ENCODE measurements at places on chromosomes 3 and 15.

DNA sequence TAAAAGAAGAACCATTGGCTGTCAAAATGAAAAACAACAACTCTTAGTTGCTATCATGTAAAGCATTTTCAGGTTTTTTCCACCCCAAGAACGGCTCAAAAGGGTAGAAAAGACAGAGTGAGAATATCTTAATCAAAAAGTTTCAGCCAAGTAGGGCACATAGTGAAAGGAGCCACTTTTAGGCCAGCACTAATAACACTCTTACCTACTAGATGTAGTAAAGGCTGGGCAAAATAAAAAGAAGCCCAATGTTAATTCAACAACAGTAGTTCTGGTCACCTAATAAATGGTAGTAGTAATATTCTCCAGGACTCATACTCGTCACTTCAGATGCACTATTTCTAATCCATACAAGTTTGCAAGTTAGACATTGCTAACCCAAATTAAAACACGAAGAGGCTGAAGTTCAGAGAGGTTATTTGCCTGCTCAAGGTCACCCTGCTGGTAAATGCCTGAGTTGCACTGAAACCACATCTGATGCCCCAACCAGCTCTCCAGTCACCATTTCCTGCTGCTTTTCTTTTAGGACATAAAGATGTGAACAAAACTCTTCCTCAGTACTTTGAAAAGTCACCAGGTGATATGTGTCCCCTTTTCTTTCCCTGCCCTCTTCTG, 7.5 kb downstream of the GOLIM4 start:
- DNase-seq: no peak

DNA sequence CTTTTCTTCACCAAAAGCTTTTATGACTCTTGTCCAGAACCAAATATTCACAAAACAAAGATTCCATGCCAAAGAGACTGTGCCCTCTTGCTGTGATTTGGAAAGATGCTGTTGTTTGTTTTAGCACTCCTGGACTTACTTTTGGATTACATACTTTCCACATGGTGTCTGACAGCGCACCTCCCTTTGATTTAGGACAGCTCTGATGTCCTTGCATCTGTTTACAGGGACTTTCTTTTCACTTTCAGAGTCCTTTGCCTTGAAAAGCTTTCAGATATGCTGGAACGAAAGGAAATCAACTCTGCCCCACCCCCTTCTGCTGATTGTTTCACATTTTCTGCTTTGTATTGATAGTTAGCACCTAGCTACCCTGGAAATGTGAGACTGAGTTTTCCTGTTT, 133.0 kb upstream of the NR2E3 start:
- no peak for DNase-seq

GRCh38 chr3:23175341-23176083, 27.6 kb upstream of the UBE2E2 start:
- no peak for DNase-seq

DNA sequence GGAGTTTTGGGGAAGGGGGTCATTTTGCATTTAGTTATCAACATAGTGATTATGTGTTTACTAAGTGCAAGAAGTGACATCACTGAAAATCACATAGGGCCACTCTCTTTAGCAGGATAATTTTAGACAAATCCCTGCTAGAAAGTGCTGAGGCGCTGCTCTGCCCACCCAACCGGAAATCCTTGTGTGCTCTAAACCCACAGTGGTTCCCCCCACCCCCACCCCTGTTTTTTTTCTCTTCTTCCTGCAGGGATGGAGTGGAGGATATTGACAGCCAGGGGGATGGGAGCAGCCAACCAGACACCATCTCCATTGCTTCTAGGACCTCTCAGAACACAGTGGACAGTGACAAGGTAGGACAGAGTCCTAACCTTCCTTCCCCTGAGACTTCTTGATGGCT, 234.2 kb upstream of the UMPS start:
- no peak for DNase-seq

DNA sequence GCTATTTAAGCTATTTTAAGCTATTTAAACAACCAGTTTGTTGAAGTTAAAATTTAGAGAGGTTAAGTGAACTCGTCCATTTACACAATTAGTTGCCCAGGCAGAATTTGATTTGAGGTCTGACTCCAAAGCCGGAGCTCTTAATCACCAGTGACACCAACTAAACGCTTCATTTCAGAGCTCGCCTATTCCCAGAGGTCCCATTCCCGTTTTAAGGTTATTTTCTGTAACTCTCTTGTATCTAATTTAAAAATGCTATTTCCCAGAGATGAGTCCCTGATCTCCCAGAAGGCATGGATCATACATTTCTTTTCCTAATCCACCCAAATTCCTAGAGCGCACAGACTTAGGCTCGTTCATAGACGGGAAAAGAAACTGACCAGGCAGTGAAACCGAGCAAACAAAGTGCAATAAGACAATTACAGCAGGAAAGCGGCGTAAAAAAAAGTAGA, 904 bp upstream of the MCTP2 start:
- no peak for DNase-seq

- DNase-seq: no peak
Measured at GRCh38 chr15:73196113-73196512, 143.8 kb downstream of the NEO1 start.

All from NCI-H187 (cell line).